A549 treated with Hydrocortisone at 1 μM for 4 hours (cell line): ENCODE measurements at places on chromosomes 7 and 10. TPM values are rescaled to one million over a fixed set of nuclear protein-coding genes. Genes with fewer than 3 reads are reported as not detected.

Gene TBC1D12
- 5.4 to 6.8 TPM (median 5.7 TPM) in 5 replicates for total RNA-seq

Gene MBLAC1
- total RNA-seq: 2.1 to 3.3 TPM (median 3.1 TPM) in 5 replicates

Gene GIMAP8
- total RNA-seq: not detected in 5 replicates

Gene IKZF5
- total RNA-seq: 5.5 to 8.7 TPM (median 6.3 TPM) in 5 replicates

Gene NOS3
- total RNA-seq: 0.33 to 0.51 TPM (median 0.38 TPM) in 5 replicates

Gene PFKP
- 512 to 613 TPM (median 562 TPM) in 5 replicates for total RNA-seq

Gene TRIL
- total RNA-seq: not detected in 5 replicates

Gene OR2A7
- not detected in 5 replicates for total RNA-seq

Gene MEOX2
- total RNA-seq: not detected in 5 replicates

Gene LRRC61
- 0.07 to 0.21 TPM (median 0.11 TPM) in 5 replicates for total RNA-seq

Gene POU6F2
- total RNA-seq: not detected in 5 replicates

Gene OR2A1
- not detected in 5 replicates for total RNA-seq

Gene CRYGN
- total RNA-seq: not detected in 5 replicates

Gene DPCD
- total RNA-seq: 32.8 to 36.5 TPM (median 33.5 TPM) in 5 replicates

Gene LLCFC1
- not detected in 5 replicates for total RNA-seq

Gene GPR37
- 0.51 to 0.85 TPM (median 0.67 TPM) in 5 replicates for total RNA-seq

Gene FXYD4
- not detected in 5 replicates for total RNA-seq

Gene STEAP2
- total RNA-seq: 3.0 to 4.9 TPM (median 4.4 TPM) in 5 replicates

Gene NAT16
- 0.08 to 0.17 TPM (median 0.15 TPM) in 5 replicates for total RNA-seq

Gene LRRN3
- 0.05 TPM in 1 of 5 replicates, not detected in the others for total RNA-seq

Gene C1QL3
- not detected in 5 replicates for total RNA-seq

Gene ASB10
- total RNA-seq: not detected in 5 replicates

Gene UCMA
- total RNA-seq: not detected in 5 replicates

Gene SPDYE2B
- total RNA-seq: not detected in 5 replicates

Gene RAB19
- total RNA-seq: not detected in 5 replicates

Gene GRID2IP
- total RNA-seq: 0.02 TPM in 1 of 5 replicates, not detected in the others

Gene GPC2
- total RNA-seq: 0.60 to 1.1 TPM (median 0.95 TPM) in 5 replicates

Gene KLF14
- 0.03 to 0.07 TPM (median 0.05 TPM) in 4 of 5 replicates, not detected in the other for total RNA-seq

Gene FAM25A
- 0.50 to 0.52 TPM in 2 of 5 replicates, not detected in the others for total RNA-seq

Gene PLEKHA1
- total RNA-seq: 14.9 to 27.3 TPM (median 21.3 TPM) in 5 replicates

Gene PRSS37
- not detected in 5 replicates for total RNA-seq

Gene HABP2
- 0.06 to 0.18 TPM (median 0.13 TPM) in 5 replicates for total RNA-seq

Gene GPR26
- not detected in 5 replicates for total RNA-seq

Gene LIPJ
- not detected in 5 replicates for total RNA-seq

Gene CCL24
- total RNA-seq: not detected in 5 replicates

Gene KCNH2
- 2.9 to 3.6 TPM (median 3.3 TPM) in 5 replicates for total RNA-seq

Gene FOXP2
- total RNA-seq: not detected in 5 replicates

Gene C7orf33
- total RNA-seq: not detected in 5 replicates
